Common myeloid progenitor, CD34-positive (primary cell): ENCODE measurements at places on chromosomes 12 and 14.

DNA sequence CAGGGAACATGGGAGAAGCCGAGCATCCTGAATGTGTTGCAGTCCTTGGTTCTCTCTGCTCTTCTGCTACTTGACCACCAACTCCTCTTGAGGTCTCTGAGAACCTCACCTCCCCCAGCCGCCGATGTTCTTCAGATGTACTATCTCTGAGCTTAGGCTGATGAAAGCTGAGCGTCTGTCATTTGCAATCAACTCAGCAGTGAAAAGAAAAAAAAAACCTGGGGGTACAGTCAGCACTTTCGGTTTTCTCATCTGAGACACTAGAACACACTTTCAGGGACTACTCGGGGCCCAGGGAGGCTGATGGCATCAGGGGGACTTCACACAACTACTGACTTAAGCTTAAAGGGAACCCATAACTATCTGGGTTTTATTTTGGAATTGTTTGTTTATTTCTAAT is 9.6 kb upstream of the FLVCR2 start:
- no peak for DNase-seq

GRCh38 chr12:130540376-130540775 is 175.7 kb downstream of the RIMBP2 start:
- no peak for DNase-seq

DNA sequence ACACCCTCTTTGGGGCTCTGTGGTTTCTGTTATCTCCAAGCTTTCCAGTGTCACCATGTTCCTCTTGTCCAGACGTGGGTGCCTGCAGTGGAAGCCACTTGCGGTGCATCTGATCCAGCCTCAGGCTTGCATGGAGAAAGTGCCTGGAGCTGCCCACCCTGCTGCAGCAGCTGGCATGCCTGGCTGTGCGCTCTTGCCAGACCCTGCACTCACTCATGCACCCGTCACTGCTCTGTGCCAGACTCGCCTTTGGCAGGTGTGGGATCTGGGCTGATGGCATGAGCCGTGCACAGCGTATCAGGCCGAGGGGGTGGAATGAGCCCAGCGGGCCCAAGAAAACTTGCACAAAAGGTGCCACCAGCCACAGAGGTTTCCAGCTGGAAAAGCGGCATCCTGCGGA is 105.1 kb downstream of the MNAT1 start:
- DNase-seq, result no peak

DNA sequence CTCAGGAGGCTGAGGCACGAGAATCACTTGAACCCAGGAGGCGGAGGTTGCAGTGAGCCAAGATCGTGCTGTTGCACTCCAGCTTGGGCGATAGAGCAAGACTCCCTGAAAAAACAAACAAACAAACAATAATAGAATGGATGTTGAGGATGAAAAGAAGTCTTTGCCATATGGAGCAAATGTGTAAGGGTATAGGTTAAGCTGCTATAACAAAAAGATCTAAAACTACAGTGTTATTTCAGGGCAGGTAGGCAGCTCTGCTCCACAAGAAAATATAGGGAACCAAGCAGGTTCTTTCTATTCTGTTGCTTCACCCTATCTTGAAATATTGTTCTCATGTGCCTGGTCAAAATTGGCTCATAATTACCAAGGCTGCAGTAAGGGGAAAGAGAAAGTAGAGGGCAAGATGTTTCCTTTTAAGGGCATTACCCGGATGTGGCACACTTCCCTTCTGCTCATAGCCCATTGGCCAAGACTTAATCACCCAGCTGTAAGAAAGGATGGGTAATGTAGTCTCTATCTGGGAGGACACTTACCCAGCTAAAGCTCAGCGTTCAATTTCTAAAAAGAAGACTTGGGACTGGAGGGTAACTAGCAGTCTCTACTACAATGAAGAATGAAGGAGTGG is 23.5 kb downstream of the SDSL start:
- DNase-seq, result peak; percentile 57

GRCh38 chr12:26287671-26288381 is 92.5 kb downstream of the SSPN start:
- DNase-seq, result peak; percentile 71

- no peak for DNase-seq
Observed at GRCh38 chr12:21823581-21823980, 49.1 kb upstream of the KCNJ8 start.
